HS-5 (cell line): ENCODE measurements at places on chromosomes 2 and 18.

DNA sequence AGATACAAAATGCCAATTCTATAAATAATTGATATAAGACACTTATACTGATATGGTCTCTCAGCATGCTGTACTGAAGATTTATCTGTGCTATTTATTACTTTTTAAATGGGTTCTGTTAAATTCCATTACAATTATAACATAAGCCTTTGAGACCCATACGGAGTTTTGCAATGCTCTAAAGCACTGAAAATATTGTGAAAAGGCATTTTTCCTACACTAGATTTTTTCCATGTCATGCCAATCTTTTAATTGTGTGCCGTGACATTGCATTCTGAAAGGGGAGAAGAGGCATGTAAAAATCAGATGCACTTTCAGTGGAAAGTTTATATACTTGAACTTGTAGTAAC, 46.5 kb downstream of the EFEMP1 start:
- no peak for DNase-seq

- peak; percentile 11 for DNase-seq
These were observed 441.5 kb upstream of the POU3F3 start for GRCh38 chr2:104412384-104412783.

- no peak for DNase-seq
These were observed 36.5 kb downstream of the ST3GAL5 start for GRCh38 chr2:85852152-85852840.

- DNase-seq: no peak
These were observed 11.2 kb downstream of the CFAP210 start for GRCh38 chr2:169683054-169683424.

DNA sequence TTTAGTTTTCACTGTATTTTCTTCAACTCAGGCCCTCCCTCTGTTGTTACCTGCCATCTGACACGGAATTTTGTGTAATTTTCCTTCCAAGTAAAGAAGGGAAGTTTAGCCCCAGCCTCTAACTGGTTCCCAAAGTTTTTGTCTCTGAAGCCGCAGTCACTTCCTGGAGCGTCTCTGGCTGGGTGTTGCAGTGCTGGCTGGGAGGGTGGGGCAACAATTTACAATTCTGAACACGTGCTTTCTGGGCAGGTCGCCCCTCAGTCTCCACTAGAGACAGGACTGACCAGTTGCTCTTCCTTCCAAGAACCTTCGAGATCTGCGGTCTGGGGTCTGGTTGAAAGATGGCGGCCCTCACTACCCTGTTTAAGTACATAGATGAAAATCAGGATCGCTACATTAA, 3.5 kb downstream of the CNDP2 start:
- DNase-seq: no peak

DNA sequence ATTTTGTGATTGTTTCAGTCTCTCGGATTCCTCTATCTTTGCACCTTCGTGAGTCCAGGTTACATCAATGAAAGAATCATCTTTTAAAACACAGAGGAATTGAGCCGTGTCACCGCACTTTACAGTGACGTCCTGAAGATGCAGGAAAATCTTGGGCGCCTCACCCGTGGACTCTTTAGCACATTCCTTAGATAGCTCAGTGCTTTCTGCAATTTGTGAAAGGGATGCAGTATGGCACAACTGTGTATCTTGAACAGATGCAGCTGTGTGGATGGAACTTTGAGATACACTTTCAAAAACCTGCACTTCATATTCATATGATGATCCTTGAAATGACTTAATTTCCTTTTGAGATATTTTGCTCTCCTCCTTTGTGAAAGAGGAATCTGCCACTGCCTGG, 50.9 kb downstream of the TTN start:
- peak; percentile 11 for DNase-seq

DNA sequence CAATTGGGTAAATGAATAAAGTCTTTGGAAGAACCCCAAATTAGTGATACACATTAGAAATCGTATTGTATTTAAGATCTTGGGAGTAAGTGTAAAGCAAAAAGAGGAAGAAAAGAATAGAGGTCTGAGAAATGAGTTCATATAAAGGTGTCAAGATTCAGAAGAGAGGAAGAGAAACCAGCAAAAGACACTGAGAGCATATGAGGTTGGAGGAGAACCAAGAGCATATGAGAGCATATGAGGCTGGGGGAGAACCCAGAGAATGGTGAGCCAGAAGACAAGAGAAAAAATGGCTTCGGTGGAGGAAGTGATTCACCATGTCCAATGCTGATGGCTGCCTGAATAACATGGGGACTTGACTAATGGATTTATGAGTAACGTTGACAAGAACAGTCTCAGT, 620.1 kb upstream of the GCFC2 start:
- no peak for DNase-seq

DNA sequence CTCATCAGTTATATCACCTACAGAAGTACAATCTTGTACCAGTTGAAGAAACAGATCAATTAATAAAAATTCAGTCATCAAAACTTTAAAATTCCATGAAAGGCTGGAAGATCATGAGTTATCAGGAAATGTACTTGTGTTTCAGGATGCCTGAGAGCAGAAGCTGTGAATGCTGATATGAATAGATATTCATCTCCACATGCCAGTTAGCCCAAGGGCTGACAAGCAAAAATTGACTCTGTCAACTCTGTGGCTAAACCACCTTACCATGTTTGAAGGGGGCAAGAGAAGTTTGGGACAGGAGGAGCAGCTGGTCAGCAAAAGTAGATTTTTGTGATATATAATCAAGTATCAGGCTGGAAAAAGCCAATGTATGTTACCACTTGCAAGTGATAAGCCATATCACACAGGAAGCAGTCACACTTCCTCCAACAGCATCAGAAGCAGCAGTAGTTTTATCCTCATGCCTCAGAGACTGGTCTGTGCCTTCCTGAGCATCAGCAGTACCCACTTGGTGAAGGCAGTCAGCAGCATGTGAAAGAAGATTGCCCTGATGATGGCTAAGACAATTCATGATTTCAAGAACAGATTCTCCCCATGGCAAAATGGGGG, 328.2 kb upstream of the CNTNAP5 start:
- DNase-seq: no peak

- DNase-seq: no peak
These were observed 177.8 kb downstream of the LNPK start for GRCh38 chr2:175824243-175824642.

GRCh38 chr2:186559370-186559769, 30.5 kb upstream of the ITGAV start:
- DNase-seq: no peak

GRCh38 chr2:222946700-222947287, 86.0 kb downstream of the ACSL3 start:
- no peak for DNase-seq

GRCh38 chr18:463827-464541, 36.5 kb downstream of the COLEC12 start:
- DNase-seq: no peak

- DNase-seq: no peak
These were observed 221.5 kb downstream of the EPHA4 start for GRCh38 chr2:221350616-221351015.

DNA sequence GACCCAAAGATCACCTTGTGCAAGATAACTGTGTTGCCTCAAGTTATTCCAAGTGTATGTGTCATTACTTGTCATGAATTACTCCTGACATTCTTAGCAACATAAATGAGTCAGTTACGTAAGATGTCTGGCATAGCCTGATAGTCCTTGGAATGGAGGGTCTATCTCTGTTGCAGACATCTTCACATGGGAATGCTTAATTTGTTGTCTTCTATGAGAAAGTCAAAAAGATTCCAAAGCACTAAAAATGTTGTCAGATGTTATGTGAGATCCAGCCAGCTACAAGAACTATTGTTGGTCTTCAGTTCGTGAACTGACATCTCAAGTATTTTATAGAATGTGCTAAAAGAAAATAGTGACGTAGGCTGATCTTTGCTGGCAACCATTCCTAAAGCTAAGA, 178.2 kb upstream of the RASGRP3 start:
- no peak for DNase-seq

GRCh38 chr18:74290794-74291471, 830 bp downstream of the CYB5A start:
- no peak for DNase-seq

- no peak for DNase-seq
These were observed 264.7 kb downstream of the RNF152 start for GRCh38 chr18:61628085-61628484.

GRCh38 chr2:100856732-100857131, 36.8 kb downstream of the NPAS2 start:
- no peak for DNase-seq

GRCh38 chr18:8277270-8277669, 332.0 kb upstream of the RAB12 start:
- DNase-seq: no peak

- no peak for DNase-seq
These were observed 8.3 kb downstream of the EHBP1 start for GRCh38 chr2:62713837-62714236.

- DNase-seq: no peak
These were observed 116.8 kb downstream of the MSH2 start for GRCh38 chr2:47519604-47520301.

DNA sequence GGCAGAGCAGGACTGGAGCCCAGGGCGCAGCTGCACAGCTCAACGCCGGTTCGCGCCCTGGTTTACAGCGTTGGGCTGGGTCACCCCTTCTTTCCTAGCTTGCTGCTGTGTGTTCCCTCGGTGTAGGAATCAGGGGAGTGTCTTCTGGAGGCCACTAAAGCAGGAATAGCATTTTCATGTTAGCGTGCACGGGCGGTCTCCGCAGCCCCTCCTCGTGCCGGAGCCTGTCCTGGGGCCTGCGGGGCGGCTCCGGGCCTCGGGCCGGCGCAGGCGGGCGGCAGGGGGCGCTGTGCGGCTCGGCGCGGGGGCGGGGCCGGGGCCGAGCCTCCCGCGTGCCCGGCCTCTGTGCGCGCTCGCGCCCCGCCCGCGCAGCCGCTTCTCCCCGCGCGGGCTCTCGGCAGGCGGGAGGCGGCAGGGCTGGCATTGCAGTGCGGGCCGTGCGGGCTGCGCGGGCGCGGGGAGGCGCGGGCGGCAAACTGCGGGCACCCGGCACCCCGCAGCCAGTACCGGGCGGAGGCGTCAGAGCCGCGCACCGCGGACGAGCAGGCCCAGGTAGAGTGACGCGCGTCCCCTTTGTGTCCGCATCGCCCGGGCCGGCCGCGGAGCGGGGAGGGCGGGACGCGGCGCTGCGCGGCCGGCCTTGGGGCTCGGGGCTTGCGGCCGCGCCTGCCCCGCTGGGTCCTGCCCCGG, at the start of gene RNF144A:
Gene RNF144A, plus strand, starts transcription at position 342 of the 690 bp plus-strand sequence. CDS start 79,515 bp downstream, outside the sequence.
- no peak for DNase-seq

- DNase-seq: no peak
These were observed 120.8 kb downstream of the RHBDD1 start for GRCh38 chr2:226956659-226957058.
